Hindlimb muscle (tissue), 1 donor: ENCODE measurements at places on chromosomes 1 and 21. TPM values are rescaled to one million over a fixed set of nuclear protein-coding genes. Genes with fewer than 3 reads are reported as not detected.
A peak's percentile ranks its signal among the peaks of the same experiment; 100 is the strongest.

DNA sequence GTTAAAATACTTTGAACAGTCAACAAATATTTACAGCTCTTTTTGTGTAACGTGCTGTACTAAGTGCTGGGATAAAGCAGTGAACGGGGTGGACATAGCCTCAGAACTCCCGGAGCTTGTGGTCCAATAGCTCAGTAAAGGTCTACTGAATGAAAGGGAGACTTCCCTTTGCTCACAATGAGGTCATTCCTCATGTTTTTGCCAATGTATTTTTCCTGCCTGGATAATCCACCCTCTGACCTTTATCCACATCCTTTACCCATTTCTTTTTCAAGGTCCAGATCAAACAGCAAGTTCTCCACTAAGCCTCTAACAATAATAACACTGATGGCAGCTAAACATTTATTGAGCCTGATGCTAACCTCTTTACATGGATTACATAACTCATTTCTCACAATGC is 55.9 kb downstream of the LEPR start:
- DNase-seq, result no peak

Gene ITLN2
- not detected for polyA plus RNA-seq

- no peak for DNase-seq
Measured at GRCh38 chr1:12144236-12144635, 22.6 kb upstream of the TNFRSF1B start.

DNA sequence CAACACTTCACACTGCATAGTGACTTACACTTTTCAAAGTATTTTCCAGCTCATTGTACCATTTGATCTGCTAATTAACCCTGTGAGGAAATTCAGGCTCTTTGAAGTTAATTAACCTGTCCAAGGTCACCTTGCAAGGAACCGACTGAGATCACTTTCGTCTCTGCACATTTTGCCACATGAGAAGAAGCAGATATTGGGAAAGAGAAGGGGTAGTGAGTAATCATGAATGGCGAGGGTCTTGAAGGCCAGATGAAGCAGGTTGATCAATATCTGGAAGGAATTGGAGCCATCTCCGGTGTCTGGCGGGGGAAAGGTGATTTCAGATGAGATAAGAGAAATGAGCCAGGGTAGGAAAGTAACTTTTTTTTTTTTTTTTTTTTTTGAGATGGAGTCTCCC is 3.4 kb downstream of the APOA2 start:
- DNase-seq, result no peak

- no peak for DNase-seq
Measured at GRCh38 chr1:21090463-21090862, 86.2 kb downstream of the EIF4G3 start.

GRCh38 chr21:32132881-32133280 is 146.0 kb downstream of the MIS18A start:
- DNase-seq, result no peak

- DNase-seq, result no peak
Measured at GRCh38 chr1:192968323-192968722, 90.8 kb downstream of the UCHL5 start.

Gene SPRR5
- not detected for polyA plus RNA-seq

Gene MIXL1
- polyA plus RNA-seq, result 0.62 TPM

DNA sequence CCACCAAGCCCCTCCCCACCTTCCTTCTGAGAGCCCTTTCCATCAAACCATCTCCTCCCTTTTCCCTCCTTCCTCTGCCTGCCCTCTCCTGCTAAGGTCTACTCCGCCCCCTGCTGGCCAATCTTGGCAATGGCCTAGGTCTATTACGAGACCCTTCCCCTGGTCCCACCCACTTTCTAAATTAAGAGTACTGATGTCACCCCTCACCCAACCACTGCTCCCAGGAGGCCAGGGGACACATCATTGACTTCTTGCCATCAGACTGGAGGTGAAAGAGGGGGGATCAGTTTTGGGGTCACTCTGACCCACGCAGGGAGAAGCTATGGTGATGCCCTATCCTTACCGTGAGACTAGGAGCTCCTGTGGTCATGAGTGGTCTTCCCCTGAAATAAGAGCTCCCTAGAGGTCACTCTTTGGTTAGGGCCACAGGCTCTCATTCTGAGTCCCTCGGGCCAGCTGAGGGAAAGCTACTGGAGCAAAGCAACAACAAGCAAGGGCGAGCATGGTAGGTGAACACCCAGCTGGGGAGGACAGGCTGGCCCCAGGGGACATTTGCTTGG is 34.6 kb upstream of the S100A7 start:
- DNase-seq, result peak; percentile 70

DNA sequence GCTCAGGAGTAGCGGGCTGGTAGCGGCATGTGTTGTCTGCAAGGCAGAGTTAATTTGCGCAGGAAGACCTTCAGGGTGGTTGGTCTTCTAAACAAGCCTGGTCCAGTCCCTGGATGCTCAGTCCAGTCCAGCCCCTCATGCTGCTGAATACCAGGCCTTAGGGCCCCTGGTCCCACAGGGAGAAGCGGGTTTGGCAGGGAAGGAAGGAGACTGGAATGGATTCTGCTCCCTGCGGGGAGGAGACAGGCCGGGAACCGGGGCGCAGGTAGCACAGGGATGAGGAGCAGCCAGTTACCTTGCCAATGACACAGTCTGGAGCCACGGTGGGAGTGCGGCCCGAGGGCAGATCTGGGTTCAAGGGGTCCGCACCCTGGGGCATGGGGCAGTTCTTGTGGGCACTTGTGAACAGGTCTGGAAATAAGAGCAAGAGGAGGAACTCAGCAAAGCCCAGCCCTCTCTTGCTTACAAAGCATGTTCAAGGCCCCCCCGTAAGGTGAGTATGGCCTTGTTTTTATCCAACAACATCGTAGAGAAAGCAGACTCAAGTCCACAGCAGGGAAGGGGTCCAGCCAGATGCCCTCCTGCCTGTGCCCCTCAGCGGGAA is 10.1 kb downstream of the FAM131C start:
- no peak for DNase-seq

GRCh38 chr1:43625063-43625780 is 24.7 kb upstream of the KDM4A start:
- DNase-seq, result no peak

DNA sequence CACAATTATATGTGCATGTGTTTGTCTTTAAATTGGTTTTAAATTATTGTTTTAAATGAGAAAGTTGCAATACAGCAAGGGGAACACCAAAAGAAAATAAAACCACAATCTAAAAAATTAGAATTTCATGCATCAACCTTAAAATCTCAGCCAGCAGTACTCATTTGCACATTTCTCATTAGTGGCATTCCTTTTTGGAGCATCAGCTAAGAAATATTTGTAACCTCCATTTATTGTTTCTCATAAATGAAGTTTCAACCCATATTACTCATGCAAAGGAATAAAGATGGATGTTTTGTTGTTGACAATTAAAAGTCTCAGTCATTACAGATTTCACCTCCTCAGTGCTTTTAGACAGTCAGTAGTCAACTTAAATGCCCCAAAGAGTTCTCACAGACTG is 160.1 kb downstream of the TBX15 start:
- DNase-seq, result no peak

DNA sequence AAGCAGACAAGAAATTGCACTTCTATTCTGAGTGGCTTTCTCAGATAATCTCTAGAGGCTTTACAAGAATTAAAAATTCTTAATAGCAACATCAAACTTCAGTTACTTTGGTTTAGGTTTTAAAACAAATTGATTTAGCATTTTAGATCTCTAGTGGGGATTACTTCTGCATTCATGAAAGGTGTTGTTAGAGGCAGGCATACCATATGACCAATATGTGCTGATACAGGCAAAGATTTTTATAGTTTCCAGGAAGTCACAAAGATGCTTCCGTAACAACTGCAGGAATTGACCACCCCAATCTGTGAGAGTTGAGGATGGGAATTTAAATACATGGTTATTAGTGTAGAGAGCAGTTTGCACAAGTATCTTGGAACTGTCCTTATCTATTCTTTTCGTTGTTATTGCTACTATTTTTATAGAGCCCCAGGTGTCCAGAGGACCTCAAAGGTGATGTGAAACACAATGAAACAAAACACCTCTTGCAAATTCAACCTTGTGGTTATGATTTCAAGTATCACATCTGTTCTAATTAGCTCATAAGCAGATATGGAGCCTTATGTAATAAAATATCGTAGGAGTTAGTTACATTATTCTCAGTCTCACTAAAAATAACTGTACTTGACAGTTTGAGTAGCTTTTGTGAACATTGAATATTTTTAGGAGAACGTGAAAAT is 512.7 kb upstream of the ADGRL4 start:
- DNase-seq, result no peak

GRCh38 chr1:231264642-231265041 is 23.6 kb downstream of the GNPAT start:
- DNase-seq, result no peak

DNA sequence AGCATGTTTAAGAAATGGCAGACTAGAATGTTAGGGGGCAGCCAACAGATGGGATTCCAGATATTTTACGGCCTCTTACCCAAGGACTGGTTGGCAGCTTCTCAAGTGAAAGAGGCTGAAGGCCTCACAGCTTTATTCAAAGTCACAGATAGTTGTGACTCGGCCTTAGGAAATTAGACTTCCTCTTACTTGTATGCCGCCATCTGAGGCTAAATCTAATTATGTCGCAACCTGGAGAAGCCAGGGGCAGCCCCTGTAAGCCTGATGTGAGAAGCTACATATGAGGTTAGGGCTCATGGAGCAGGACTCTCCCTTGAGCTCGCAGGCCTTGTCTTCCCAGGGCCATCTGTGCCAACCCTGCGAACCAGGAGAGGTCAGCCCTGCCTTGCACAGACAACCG is 352.5 kb downstream of the HHAT start:
- no peak for DNase-seq

Gene NUAK2
- polyA plus RNA-seq, result 0.71 TPM

DNA sequence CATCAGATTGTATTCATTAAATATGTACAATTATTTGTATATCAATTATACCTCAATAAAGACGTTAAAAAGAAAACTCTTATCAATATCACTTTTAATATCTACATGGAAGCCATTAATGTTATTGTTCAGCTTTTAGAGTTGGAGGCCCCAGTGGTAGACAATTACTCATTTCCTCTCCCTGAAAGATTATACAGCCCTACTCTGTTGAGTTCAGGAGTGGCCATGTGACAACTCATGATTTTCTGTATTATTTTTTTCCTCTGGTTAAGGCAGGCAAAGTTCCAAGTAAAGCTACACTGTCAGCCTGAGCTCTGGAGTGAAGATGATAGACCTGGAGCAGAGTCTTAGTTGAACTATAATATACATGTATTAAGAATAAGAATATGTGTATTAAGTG is 247.9 kb upstream of the B3GALT2 start:
- DNase-seq, result no peak

DNA sequence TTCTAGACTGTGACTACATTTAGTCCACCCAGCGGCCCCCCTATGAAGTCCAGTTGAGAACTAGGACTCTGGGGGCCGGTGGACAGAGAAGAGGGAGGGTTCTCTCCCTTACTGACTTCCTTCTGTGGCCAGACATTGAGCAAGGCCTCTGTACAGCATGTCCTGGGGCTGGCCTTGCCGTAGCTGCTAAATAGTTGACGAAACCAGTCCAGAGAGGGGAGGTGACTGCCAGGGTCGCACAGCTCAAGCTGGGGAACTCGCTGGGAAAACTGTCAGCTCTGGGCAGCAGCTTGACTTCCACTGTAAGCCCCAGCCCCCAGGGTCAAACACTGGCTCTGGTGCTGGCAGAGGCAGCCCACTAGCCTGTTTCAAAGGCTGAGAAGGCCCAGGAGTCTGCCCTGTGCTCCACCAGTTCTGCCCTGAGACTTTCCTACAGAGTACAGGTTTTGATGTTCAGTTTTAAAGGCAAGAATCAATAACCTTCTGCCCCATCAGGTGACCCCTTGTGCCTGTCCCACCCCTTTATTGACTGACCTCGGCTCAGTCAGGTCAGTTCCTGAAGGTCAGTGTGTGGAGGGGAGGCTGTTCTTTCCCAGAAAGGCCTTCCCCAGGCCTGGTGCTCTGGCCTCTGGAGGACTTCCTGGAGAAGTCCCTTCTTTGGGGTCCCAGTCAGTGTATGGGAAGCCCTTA is 14.1 kb downstream of the PCSK9 start:
- no peak for DNase-seq

Gene PRAMEF1
- polyA plus RNA-seq, result not detected

DNA sequence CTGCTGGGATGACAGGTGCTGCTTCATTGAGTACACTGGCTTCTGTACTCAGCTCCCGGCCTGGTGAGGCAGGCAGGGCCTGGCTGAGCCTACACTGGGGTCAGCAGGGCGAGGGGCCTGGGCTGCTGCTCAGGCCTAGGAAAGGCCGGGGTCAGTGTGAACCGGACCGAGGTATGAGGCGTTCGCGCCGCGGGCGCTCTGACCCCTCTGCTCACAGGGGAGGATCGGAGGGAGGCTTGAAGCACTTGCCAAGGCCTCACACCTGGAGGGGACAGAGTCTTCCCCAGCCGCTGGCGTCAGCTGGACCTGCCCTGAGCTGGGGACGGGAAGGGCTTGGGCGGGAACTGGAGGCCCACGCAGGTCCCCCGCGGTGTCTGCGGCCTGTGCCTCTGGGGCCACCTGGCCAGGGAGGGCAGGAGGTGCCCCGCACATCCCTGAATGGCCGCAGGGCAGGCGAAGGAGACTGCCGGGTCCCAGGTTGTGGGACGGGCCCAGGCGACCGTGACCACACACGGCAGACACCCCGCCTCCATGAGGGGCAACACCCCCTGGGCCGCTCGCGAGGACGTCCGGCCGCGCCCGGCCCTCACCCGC is 466 bp downstream of the PEX10 start:
- no peak for DNase-seq

DNA sequence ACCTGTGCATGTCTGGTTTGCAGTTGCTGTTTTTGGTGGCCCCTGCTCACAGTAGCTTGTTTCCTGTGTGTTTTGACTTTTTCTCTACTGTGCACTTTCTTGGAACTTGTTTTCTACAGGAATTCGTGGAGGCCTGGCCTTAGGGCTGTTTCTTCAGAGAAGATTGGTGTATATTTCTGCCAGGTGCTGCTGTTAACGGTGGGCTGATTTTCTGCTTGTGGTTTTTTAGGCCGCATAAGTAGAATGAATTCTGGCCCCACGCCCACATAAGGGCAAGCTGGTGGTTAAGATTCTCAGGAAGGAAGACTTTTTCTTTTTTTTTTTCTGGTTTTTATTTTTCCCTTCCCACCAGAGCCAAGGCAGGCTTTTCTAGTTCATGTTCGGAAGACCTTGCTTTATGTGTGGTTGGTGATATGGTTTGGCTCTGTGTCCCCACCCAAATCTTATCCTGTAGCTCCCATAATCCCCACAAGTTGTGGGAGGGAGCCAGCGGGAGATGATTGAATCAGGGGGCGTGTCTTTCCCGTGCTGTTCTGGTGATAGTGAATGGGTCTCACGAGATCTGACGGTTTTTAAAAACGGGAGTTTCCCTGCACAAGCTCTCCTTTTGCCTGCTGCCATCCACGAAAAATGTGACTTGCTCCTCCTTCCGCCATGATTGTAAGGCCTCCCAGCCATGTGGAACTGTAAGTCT is 71.5 kb upstream of the DISP3 start:
- no peak for DNase-seq

DNA sequence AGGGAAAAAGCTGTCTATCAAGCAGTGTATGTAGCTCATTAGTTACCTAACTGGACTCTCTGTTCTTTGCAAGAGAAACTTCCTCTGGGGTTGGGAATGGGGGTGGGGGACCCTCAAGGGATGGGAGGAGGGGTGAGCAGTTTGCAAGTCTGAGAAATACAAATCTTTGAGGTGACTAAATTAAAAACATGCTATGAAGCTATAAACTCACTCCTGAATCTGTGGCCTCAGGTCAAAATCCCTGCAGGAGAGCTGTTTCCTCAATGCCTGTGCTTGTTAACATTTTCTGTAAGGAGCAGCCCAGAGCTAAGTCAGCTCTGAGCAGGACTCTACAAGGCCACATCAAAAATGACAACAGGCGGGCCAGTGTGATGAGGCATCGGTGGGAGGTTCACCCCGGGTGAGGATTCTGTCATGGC is 32.8 kb upstream of the PTPRC start:
- no peak for DNase-seq
